Smooth muscle cell of bladder (primary cell): ENCODE measurements at places on chromosomes 1 and 21. TPM values are rescaled to one million over a fixed set of nuclear protein-coding genes. Genes with fewer than 3 reads are reported as not detected.

Gene WNT2B
- total RNA-seq, result 4.1 and 19.2 TPM in 2 replicates

Gene E2F2
- total RNA-seq, result under 0.01 and 0.14 TPM in 2 replicates

Gene DNASE2B
- total RNA-seq, result not detected in 2 replicates

Gene NLRP3
- 0.09 and 0.14 TPM in 2 replicates for total RNA-seq

Gene ATP1A2
- total RNA-seq, result 0.65 and 4.1 TPM in 2 replicates

Gene EPS8L3
- total RNA-seq, result not detected in 2 replicates

Gene AIM2
- total RNA-seq, result not detected in 2 replicates

Gene HRNR
- total RNA-seq, result under 0.01 TPM in 2 replicates

Gene S100A7
- not detected in 2 replicates for total RNA-seq

Gene KDM1A
- total RNA-seq, result 94.2 and 99.3 TPM in 2 replicates

Gene KRTAP19-3
- total RNA-seq, result not detected in 2 replicates
